GM12878 (cell line): ENCODE measurements at places on chromosomes 5 and 9. TPM values are rescaled to one million over a fixed set of nuclear protein-coding genes. Genes with fewer than 3 reads are reported as not detected.
A peak's percentile ranks its signal among the peaks of the same experiment; 100 is the strongest.

- H3K27me3 ChIP-seq, result no peaks in the 10 kb centered on the region
- no peak for DNase-seq
- no peak overlapping the region for H3K4me3 ChIP-seq
- no peak overlapping the region for H3K27ac ChIP-seq
- no peaks in the 10 kb centered on the region for H3K36me3 ChIP-seq
Measured at GRCh38 chr5:138708791-138709190, 44.4 kb upstream of the CTNNA1 start.

- no peaks in the 10 kb centered on the region for H3K27me3 ChIP-seq
- no peaks in the 10 kb centered on the region for H3K36me3 ChIP-seq
- no peak for DNase-seq
- H3K27ac ChIP-seq, result no peak overlapping the region
- H3K4me1 ChIP-seq, result peaks cover 3% of the 10 kb centered on the region
- H3K4me3 ChIP-seq, result peak overlapping the region; percentile 69; the same call in 1 of the 2 replicates
Measured at GRCh38 chr9:132241840-132242620, 80.2 kb downstream of the NTNG2 start.

- H3K4me3 ChIP-seq, result no peak overlapping the region
- DNase-seq, result no peak
- no peaks in the 10 kb centered on the region for H3K4me1 ChIP-seq
- H3K27me3 ChIP-seq, result no peaks in the 10 kb centered on the region
Measured at GRCh38 chr5:94689908-94690307, 71.4 kb downstream of the SLF1 start.

GRCh38 chr5:126139086-126139485, 284.1 kb upstream of the GRAMD2B start:
- H3K27ac ChIP-seq, result no peak overlapping the region
- no peaks in the 10 kb centered on the region for H3K4me1 ChIP-seq
- DNase-seq, result no peak
- no peak overlapping the region for H3K4me3 ChIP-seq

- no peak overlapping the region for H3K27ac ChIP-seq
- H3K36me3 ChIP-seq, result no peaks in the 10 kb centered on the region
- no peaks in the 10 kb centered on the region for H3K4me1 ChIP-seq
- no peak for DNase-seq
- no peaks in the 10 kb centered on the region for H3K27me3 ChIP-seq
Measured at GRCh38 chr5:163260961-163261360, 176.4 kb upstream of the CCNG1 start.

- H3K4me1 ChIP-seq, result no peaks in the 10 kb centered on the region
- no peaks in the 10 kb centered on the region for H3K36me3 ChIP-seq
- no peak for DNase-seq
- no peak overlapping the region for H3K27ac ChIP-seq
- H3K4me3 ChIP-seq, result no peak overlapping the region
Measured at GRCh38 chr9:136494531-136495215, 11.8 kb upstream of the SEC16A start.

DNA sequence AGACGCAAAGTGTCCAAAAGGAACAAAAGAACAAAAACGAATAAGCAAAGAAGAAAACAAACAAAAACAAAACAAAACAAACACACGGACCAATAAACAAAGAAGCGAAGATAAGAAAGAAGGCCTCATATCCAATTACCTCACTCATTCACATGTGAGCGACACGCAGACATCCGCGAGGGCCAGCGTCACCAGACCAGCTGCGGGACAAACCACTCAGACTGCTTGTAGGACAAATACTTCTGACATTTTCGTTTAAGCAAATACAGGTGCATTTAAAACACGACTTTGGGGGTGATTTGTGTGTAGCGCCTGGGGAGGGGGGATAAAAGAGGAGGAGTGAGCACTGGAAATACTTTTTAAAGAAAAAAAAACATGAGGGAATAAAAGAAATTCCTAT, 28.3 kb upstream of the WWC1 start:
- no peaks in the 10 kb centered on the region; the same call in 1 of the 2 replicates for H3K27me3 ChIP-seq
- H3K4me1 ChIP-seq, result no peaks in the 10 kb centered on the region
- no peak overlapping the region for H3K27ac ChIP-seq
- no peak overlapping the region for H3K4me3 ChIP-seq
- H3K36me3 ChIP-seq, result no peaks in the 10 kb centered on the region
- DNase-seq, result no peak

- no peak overlapping the region for H3K4me3 ChIP-seq
- peaks cover 6% of the 10 kb centered on the region for H3K4me1 ChIP-seq
- DNase-seq, result no peak
- no peaks in the 10 kb centered on the region for H3K36me3 ChIP-seq
- no peaks in the 10 kb centered on the region for H3K27me3 ChIP-seq
- H3K27ac ChIP-seq, result no peak overlapping the region
Measured at GRCh38 chr5:116378007-116378776, 196.4 kb downstream of the SEMA6A start.

ZFP2 gene
- 0.26 TPM in 1 of 2 replicates, not detected in the other for polyA plus RNA-seq
